ENCODE measurements at places on chromosomes 1 and 21.

GRCh38 chr1:63790989-63791388 is 17.2 kb downstream of the ROR1 start:
- no peak for DNase-seq

- no peak for DNase-seq
Observed at GRCh38 chr1:47791879-47792608, 205.1 kb downstream of the TRABD2B start.

GRCh38 chr1:41683681-41684500 is 199.4 kb upstream of the EDN2 start:
- DNase-seq: no peak

DNA sequence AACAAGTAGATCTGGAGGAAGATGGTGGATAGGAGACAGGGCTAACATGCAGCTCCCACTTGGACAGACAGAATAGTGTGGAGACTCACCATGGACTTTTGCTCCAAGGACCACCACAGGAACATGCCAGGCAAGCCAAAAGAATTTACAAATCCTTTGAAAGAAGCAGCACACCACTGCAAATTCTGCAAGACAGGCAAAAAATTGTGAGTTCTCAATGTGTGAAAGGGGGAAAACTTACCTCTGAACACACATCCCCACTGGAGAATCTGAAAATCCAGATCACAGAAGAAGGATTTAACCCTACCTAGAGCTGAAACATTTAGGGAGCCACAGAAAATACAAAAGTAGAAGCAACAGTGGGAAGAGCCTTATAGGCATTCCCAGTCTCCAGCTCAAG is 23.0 kb downstream of the ARV1 start:
- no peak for DNase-seq

GRCh38 chr1:8352886-8353785 is 35.2 kb downstream of the SLC45A1 start:
- no peak for DNase-seq

DNA sequence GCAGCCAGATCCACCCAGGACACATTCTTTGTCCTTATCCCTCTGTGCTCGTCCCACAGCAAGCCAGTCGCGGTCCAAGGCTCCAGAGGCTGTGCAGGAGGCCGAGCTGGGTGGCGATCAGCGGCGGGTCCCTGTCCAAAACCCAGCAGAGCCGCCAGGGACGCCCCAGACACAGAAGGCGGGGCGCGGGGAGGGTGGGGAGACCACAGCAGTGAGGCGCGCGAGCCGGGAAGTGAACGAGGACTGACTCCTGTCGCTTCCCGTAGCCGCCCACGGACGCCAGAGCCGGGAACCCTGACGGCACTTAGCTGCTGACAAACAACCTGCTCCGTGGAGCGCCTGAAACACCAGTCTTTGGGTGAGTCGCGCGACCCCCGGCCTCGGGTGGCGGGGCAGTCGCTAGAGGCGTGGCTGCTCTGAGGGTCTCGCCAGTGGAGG is at the start of gene LGALS8:
Gene LGALS8, plus strand, starts transcription at position 279 of the 438 bp plus-strand sequence. CDS start 2,089 bp downstream, outside the sequence.
- peak; percentile 67 for DNase-seq

- no peak for DNase-seq
Observed at GRCh38 chr1:173356191-173356762, 120.9 kb upstream of the PRDX6 start.

- DNase-seq: peak; percentile 49
Observed at GRCh38 chr1:151934048-151934493, 24.8 kb upstream of the THEM4 start.

DNA sequence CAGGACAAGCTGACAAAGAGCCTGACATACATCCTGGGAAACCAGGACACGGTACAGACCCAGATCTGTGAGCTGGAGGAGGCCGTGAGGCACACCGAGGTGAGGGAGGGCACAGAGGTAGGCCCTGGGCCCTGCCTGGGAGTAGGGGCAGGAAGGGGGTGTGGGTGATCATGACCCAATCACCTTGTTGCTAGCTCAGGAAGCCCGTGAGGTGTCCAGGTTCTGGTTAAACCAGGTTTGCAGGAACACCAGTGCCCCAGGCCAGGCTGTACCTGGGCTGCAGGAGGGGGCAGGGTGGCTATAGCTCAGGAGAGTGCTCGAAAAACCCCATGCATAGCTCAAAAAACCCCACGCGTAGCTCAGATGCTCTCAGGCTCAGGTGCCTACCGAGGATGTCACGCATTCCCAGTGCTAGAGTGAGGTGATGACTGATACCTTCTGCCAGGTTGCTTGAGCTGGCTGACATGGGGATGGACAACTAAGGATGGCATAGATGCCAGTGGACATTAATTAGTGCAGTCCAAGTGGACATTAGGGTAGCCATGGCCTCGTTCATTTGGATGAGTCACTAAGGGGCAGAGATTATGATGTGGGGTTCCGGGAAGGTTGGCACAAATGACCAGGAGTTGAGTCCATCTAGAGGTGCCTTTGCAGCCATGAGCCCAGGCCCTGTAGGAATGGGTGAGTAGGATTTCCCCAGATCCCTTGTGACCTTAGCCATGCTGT is 3.7 kb downstream of the TRIM46 start:
- no peak for DNase-seq

- DNase-seq: peak; percentile 59
Observed at GRCh38 chr1:236495467-236496112, 28.2 kb upstream of the LGALS8 start.

- no peak for DNase-seq
Observed at GRCh38 chr1:95504321-95504720, 270.3 kb downstream of the RWDD3 start.

DNA sequence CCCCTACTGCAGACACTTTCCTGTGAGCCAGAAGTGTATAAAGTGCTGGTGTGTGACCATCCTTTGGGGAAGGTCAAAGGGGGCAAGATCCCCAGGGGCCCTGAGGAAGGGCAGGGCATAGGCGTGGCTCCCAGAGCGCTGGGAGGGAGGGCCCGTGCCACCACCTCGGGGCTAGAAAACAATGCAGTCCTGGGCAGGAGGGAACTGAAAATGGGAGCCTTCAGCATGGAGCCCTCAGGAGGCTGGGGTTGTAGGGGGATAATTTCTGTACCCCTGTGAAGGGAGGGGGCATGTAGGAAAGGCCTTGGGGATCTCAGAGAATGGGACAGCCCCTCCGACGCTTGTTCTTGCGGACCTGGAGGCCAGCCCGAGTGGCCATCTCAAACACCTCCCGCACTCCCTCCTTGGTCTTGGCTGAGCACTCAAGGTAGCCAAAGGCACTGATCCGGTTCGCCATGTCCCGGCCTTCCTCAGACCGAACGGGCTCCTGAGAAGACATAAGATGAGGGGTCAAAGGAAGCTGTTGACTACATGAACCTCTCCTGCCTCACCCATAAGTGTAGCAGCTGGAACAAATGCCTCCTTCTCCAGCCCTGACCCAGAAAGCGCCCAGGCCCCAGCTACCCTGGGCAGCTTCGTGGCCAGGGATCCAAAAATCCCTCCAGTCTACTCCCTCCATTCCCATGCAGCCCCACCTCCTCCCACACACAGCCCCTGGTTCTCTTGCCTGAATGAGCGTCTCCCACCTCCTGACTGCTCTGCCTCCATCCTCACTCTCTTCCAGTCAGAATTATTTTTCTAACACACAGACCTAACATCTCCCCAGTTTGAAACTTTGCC is 5.5 kb downstream of the RHOC start:
- DNase-seq: no peak

- DNase-seq: no peak
Observed at GRCh38 chr1:96038636-96039035, 682.9 kb upstream of the PTBP2 start.

GRCh38 chr1:53934170-53934765 is 11.2 kb downstream of the IFT25 start:
- DNase-seq: no peak

DNA sequence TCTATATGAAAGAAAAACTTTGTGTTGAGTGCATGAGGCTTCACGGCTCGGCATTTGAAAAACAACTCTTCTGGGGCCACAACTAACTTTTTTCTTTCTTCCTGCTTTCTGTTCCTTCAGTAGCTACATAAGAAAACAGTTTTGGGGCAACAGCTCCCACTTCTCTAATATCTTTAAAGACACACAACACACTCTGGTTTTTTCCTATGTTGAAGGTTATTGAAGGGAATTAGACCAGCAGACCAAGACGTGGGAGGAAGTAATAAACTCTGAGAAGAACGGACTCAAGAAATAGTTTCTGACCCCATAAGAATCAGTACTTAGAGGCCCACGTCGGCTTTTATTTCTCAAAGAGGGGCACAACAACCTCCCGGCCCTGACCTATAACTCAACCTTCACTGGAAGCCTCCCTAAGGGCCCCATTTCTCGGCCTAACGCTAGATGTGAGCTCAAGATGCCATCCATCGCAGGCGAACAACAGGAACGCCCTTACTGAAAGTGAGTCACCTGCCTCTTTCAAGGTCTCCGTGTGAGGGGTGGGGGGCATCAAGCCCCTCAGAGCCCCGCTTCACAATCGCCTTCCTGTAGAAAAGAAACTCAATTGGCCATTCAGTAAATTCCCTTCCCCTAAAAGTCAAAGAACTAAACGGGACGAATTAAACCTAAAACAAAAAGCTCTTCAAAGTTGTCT is 844 bp downstream of the ZMYM6 start:
- DNase-seq: peak; percentile 32

- DNase-seq: no peak
Observed at GRCh38 chr1:204575221-204576190, 59.3 kb downstream of the MDM4 start.

DNA sequence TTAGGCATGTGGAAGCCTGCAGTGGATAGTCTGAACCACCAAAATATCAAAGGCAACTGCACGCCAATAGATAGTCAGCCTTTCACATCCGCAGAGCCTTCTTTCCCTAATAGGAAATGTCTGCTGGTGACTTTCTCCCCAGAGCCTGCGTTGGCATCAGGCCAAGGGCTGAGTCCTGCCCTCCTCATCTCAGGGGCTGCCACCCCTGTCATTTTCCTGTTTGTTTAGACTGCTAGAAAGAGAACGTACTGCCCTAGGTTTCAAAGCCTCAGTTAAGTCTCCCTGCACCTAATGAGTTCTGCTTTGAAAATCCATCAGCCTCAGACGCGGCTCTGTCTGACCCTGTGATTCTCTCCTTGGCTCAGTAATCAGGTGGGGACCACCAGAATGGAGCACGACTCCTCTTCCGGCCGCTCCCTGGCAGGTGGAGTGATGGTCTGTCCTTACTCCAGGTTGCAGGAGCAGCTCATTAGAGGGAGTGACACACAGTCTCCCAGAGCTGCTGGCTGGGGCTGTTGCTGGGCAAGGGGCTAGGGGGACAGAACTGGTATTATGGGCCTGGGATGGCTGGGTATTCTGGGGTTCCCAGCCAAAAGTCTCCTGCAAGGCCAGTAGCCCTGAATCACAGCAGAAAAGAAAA is 27.3 kb downstream of the STUM start:
- DNase-seq: no peak

DNA sequence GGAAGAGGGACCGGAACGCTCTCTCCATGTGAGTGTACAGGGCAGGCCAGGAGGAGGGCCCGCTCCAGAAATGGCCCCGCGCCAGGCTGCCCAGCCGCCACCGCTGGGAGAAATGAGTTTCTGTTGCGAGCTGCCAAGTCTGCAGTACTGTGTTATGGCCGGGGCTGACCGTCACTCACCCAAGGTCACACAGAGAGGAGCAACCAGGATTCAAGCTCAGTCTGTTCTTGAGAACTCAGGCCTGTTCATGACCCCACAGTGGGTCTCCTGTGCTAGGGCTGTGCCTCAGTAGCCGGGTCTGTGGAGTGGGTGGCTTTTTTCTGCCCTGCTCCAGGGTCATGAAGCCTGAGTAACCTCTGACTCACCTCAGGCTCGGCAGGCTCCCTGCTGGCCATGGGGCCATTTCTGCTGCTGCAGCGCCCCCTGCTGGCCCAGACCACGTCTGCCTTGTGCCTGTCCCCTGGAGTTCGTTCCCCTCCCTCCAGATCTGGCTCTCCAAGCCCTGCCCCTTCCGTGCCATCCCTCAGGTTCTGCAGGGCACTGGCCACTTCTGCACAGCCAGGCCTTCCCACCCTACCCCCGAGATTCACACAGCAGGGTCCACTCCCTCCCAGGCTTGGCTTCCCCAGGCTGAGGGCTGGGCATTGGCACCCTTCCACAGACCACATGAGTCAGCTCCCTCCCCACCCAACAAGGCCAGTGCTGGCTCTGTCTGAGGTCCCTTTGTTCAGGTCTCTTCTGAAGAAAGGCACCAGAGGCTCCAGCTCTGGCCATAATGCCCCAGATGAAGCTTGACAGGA is 51.8 kb downstream of the EDN2 start:
- peak; percentile 93 for DNase-seq

DNA sequence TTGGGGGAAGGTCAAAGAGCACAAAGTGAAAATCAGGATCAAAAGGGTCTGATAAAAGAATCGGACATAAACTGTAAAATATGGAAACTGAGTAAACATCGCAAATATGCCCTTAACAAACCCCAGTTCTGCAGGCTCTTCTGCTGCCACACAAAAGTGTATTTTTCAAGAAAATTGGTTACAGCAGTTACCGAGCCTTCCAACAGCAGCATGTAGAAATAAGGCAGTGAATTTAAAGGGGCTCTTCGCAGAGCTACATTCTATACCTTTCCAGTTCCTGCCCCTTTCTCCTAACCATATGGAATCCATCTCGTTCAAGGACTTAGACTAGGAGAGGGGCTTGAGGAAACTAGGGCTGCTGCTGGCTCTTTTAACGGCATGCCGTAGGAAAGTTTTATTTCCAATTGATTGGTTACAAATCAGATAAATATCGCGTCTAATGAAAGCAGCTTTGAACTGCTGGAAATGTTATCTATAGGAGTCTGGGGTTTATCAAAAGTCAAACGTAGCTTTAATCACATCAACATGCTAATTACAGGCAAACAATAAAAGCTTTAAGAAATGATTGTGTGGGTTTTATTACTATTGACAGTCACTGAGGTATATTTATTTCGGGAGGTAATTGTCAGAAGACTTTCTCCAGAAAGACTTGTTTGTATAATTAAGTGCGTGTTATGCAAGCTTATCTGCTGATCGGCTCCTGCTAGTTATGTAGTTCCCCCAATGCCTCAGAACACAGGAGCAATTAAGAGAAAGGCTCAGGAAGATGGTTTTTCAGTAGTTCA is 59.1 kb downstream of the GORAB start:
- no peak for DNase-seq

DNA sequence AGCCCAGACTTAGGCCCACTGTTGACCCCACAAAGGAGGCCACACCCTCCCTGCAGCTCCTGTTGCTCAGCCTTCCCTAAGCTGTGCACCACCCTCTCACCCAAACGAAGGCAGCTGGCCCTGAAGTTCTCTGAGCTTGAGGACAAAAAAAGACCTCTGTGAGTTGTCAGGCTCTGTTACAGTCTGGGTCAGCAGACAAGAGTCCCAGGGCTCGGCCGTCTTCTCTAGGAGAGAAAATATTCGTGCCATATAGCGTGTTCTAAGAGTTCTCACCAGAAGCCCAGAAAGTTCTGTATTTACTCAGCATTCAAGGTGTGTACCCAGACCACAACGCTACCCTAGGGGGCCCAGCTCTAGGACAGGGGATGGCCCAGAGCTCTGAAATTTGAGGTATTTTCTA is 25.5 kb upstream of the LYST start:
- DNase-seq: no peak
